ENCODE measurements at places on chromosomes 2 and 18. TPM values are rescaled to one million over a fixed set of nuclear protein-coding genes. Genes with fewer than 3 reads are reported as not detected.

PSMA8 gene
- not detected for total RNA-seq

LONRF2 gene
- 3.3 TPM for total RNA-seq

SLC9A4 gene
- not detected for total RNA-seq

CCDC74B gene
- 6.1 TPM for total RNA-seq

MPHOSPH10 gene
- 41.5 TPM for total RNA-seq

XIRP2 gene
- not detected for total RNA-seq

FHOD3 gene
- 2.5 TPM for total RNA-seq

TSPYL6 gene
- not detected for total RNA-seq

CNOT9 gene
- total RNA-seq, result 50.2 TPM

SEMA4F gene
- total RNA-seq, result 13.7 TPM

PLB1 gene
- 2.0 TPM for total RNA-seq

CD302 gene
- total RNA-seq, result 2.8 TPM

RDH14 gene
- 45.2 TPM for total RNA-seq

DNAJC5G gene
- total RNA-seq, result not detected

FBXO36 gene
- total RNA-seq, result 1.1 TPM

ADAM17 gene
- total RNA-seq, result 35.0 TPM

TMEM169 gene
- total RNA-seq, result 0.85 TPM

GPR35 gene
- 0.58 TPM for total RNA-seq

TWIST2 gene
- total RNA-seq, result 19.4 TPM

PROC gene
- total RNA-seq, result 3.9 TPM

MEP1B gene
- 0.15 TPM for total RNA-seq

CD8B2 gene
- total RNA-seq, result not detected

STK36 gene
- total RNA-seq, result 13.6 TPM

MOCOS gene
- total RNA-seq, result 3.8 TPM

SFTPB gene
- total RNA-seq, result 0.23 TPM

VWA3B gene
- not detected for total RNA-seq

FOXI3 gene
- not detected for total RNA-seq

SMYD1 gene
- not detected for total RNA-seq

KATNAL2 gene
- total RNA-seq, result 0.75 TPM

CRACDL gene
- 0.54 TPM for total RNA-seq

TRABD2A gene
- total RNA-seq, result 8.9 TPM

CNTNAP5 gene
- not detected for total RNA-seq

PRKAG3 gene
- not detected for total RNA-seq

GREB1 gene
- 3.2 TPM for total RNA-seq

STON1 gene
- 0.34 TPM for total RNA-seq

PROM2 gene
- total RNA-seq, result not detected

DTNB gene
- 9.6 TPM for total RNA-seq

MARCO gene
- 0.08 TPM for total RNA-seq

EFHD1 gene
- total RNA-seq, result 1.9 TPM

SLC9A2 gene
- total RNA-seq, result 2.7 TPM

NETO1 gene
- not detected for total RNA-seq

UGT1A3 gene
- total RNA-seq, result not detected

SERPINB11 gene
- not detected for total RNA-seq

CFAP53 gene
- total RNA-seq, result 0.33 TPM

HTR2B gene
- 0.07 TPM for total RNA-seq

PCARE gene
- not detected for total RNA-seq

SCG2 gene
- total RNA-seq, result 1.1 TPM

TGFA gene
- 7.4 TPM for total RNA-seq

SERPINB10 gene
- 0.22 TPM for total RNA-seq

CYP27A1 gene
- total RNA-seq, result 0.34 TPM

PPP3R1 gene
- total RNA-seq, result 84.8 TPM

GKN1 gene
- total RNA-seq, result 0.72 TPM

CAPN14 gene
- 0.05 TPM for total RNA-seq
